T-helper 9 cell (primary cell): ENCODE measurements at places on chromosomes 3 and 15.

DNA sequence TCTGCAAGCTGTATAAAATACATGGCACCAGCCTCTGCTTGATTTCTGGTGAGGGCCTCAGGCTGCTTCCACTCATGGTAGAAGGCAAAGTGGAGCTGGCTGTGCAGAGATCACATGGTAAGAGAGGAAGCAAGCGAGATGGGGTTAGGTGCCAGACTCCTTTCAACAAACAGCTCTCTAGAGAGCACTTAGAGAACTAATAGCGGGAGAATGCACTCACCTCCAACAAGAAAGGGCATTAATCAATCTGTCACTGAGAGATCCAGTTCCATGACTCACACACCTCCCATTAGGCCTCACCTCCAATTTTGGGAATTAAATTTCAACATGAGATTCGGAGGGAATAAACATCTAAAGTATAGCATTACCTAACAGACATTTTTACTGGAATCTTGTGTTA lies 644.1 kb upstream of the ARRDC4 start:
- DNase-seq: no peak

DNA sequence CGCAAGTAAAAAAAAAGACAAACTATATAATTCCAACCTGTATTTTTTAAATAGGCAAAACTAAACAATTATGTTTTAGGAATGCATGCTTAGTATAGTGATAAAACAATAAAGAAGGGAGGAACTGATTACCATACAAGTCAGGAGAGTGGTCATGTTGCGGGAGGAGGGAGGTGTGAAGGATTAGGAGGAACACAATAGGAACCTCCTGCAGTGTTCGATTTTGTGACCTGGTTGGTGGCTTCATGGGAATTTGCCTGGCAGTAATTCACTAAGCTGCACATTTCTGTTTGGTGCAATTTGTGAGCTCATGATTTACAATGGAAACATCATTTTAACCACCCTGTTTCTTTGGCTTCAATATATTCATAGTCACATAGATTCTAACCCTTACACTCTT lies 78.3 kb downstream of the TPRA1 start:
- no peak for DNase-seq

DNA sequence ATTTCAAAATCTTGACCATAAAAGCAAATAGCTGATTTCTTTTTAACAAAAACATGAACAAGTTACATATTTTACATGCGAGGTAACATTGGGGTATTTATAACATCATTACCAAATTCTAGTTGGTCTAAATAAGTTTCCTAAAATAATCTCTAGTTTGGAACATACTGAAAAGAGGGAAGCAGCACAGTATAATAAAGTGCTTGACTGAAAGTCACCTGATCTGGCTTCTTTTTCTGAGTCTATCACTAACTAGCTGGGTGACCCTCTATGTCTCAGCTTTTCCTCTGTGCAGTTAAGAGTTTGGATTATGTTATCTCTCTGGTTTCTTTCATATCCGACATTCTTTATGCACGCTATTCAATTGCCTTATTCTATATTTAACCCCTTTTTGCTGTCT lies 19.8 kb upstream of the CNTN4 start:
- no peak for DNase-seq

DNA sequence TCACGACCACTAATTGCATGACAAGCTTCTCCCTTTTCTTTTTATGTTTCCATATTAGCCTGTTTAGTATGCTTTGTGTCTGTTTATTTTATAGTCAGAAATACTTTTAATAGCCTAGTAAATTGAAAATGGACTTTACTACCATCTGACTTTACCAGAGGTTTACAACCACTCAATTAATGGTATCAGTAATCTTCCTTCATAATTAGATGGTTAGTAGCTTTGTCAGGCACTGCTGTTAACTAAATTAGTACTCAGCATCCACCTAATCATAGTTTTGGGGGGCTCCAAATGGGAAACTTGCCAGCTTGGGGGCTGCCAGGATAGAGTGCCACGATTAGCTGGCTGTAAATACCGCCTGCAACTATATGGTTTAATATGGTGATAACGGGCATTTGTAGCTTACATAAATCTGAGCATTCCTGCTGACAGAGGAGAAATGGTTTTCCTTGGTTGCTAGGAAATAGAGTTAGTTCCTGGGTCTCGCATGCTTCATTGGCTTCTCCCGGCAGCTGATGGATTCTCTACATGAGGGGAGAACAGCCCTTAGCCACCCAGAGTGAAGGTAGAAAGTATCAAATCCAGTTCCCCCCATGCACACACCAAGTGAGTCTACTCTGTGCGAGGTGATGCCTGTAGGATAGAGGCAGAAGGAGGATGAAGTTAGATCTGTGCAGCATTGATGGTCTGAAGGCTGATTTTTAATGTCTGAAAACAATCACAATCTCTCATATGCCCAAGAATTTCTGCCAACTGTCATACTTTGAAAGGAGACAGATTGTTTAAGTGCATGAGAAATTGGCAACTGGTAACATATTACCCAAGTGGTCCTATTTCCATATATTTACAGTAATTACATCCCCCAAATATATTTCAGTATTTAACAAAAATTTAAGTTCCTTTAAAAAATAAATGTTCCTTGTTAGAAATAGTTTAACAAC lies 326.6 kb upstream of the PROK2 start:
- DNase-seq: no peak

- DNase-seq: no peak
These were observed 98.1 kb upstream of the GBE1 start for GRCh38 chr3:81859524-81859923.

GRCh38 chr3:58164906-58165821 lies 45.6 kb downstream of the DNASE1L3 start:
- no peak for DNase-seq

DNA sequence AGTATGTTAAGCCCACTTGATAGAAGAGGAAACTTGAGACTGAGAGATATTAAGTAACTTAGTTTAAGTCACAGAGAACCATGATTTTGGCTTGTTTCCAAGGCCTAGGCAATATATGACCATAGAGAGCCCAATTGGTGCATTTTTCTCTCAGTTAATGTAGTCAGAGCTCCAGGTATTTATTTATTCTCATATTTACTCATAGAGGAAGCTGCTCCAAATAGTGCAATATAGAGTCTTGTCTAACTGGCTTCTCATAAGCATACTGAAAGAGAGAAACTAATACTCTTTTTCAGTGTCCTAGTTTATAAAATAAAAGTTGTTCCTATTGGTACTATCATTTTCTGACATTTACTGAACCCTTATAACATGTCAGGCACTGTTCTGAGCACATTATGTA lies 15.2 kb downstream of the TRNT1 start:
- no peak for DNase-seq

DNA sequence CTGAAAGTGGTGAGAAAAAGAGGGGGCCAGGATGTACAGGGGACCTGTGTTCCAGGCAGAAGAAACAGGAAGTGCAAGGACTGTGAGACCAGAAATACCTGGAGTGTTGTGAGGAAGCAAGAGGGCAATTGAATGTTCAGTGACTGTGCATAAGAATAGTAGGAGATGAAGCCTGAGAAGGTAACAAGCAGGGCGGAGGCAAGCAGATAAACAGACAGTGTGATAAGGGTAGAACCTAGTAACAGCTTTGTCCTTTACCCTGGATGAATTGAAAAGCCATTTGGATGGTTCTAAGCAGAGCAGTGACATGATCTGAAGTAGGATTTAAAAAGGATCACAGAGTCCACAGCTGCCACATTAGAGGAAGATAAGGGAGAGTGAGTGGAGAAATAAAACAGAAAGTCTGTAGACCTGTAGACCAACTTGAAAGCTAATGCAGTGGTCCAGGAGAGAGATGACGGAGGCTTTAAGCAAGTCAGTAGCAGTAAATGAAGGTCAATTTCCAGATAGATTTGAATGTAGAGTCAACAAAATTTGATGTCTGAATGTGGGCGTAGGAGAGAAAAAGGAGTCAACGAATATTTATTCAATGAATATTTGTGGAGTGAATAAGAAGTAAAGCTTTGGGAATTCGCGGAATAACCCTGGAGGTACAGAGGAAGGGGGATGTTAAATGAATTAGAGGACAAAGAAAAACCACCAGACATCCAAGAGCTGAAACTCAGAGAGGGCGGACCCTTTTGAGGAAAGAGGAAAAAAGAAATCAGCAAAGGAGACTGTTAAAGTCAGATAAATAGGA lies 4.2 kb upstream of the PLOD2 start:
- no peak for DNase-seq

DNA sequence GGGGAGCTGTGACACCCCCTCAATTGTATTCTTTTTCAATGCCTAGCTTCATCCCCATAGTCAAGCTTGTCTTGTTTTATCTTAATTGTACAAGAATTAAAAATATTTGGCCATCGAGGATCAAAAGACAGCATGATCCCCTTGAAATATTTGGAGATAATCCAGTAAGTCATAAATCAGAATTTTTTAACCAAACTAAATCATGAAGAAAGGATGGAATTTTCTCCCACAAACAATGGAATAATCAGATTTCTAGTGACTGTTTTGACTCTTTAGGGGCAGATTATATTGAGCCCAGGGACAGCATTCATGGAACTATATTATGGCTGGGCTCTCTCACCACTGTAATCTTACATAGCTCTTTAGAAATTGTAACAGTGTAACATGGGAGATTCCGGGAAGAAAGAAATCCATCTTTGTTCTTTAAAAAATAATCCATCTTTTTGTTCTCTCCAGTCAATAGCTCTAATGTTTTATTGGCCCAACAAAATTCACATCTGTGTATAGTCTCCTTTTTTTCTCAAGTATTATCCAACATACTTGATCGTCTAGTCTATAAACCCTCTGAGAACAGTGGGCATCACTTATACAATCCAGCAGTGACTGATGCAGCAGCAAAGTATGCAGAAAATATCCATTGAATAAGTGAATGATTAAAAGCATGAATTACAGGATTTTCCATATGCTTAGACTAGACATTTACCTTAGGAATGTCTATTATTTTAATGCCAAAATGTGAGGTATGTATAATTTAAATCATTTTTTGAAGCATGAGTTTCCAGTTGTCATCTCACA lies 277.0 kb upstream of the PLSCR5 start:
- DNase-seq: no peak

GRCh38 chr3:73473898-73474416 lies 150.8 kb downstream of the PDZRN3 start:
- DNase-seq: no peak

DNA sequence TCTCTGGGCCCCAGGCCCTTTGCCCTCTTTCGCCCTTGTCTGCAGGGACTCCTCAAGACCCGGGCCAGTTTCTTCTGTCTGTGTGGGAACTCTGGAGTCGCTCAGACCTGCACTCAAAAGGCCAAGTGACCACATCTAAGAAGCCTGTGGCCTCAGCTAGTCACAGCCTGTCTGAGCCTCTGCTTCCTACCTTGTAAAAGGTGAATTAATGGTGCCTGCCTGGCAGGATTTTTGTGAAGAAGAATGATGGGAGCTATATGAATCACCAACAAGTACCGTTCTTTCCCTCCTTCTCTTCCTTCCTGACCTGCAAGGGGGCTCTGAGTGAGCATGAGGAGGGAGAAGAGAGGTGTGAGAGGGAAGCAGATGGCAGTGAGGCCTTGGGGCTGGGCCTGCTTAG lies 7.5 kb downstream of the PLIN1 start:
- DNase-seq: no peak

DNA sequence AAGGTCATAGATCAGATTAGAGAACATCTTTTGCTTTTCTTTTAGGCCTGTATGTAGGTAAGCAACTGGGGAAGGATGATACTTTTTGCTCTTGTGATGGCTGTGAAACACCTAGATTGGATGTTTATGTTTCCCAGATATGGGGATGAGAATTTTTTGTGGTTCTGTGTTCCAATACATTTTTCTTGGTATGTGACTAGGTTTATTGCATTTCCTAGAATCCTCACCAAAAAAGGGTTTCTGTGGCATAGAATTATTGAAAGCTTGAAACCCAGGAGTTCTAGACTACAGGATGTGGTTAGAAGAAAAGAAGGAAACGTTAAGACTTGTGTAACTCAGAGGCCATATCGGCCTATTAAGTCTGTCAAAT lies 25.8 kb downstream of the OXNAD1 start:
- DNase-seq: no peak

DNA sequence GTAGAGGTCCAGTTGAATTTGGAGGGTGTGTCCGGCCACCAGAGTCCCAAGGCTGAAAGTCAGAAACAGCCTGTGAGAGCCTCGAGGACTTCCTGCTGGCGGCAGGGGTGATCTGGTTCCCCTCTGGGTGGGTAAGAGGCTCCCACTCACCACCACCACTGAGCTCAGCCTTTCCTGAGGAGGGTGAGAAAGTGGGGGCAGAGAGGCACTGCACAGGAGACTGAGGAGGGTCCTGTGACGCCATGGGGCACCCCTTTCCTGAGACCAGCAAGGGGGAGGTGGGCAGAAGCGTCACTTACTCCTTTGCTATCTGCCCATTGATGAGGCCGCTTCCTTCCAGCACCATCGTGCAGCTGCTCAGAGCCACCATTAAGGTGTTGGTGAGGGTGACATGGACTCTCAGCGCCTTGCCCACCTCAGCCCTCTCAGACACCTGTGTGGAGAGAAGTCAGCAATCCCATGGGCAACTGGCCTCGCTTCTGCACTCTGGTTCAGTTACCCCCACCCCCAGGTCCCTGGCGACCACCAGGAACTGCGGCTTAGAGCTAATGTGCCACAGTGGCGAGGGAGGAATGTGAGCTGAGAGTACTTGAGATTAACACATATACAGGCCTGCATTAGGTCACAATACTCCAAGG lies 10.0 kb upstream of the TGM5 start:
- no peak for DNase-seq

DNA sequence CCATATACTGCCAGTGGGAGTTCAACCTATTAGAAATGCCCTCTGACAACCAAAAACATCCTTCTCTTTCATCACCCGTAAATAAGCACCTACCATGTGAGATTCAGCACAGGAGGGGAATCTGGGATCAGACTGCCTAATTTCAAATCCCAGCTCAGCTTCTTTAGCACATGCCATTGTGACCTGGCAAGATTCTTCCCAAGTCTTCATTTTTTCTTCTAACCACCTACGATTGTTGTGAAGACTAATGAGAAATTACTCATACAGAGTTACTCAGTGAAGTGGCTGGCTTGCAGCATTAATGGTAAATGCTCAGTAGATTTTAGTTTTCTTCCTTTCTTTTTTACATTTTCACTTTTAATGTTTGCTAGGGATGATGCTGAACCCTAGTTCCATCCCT lies 176.7 kb downstream of the PDZRN3 start:
- no peak for DNase-seq

GRCh38 chr15:71596672-71597071 lies 213.7 kb upstream of the NR2E3 start:
- no peak for DNase-seq

GRCh38 chr3:120567370-120568201 lies 28.6 kb upstream of the NDUFB4 start:
- DNase-seq: no peak
